ENCODE measurements at places on chromosomes 3 and 15. TPM values are rescaled to one million over a fixed set of nuclear protein-coding genes. Genes with fewer than 3 reads are reported as not detected.
A peak's percentile ranks its signal among the peaks of the same experiment; 100 is the strongest.

The CHRM5 gene
- total RNA-seq = 0.06 TPM

DNA sequence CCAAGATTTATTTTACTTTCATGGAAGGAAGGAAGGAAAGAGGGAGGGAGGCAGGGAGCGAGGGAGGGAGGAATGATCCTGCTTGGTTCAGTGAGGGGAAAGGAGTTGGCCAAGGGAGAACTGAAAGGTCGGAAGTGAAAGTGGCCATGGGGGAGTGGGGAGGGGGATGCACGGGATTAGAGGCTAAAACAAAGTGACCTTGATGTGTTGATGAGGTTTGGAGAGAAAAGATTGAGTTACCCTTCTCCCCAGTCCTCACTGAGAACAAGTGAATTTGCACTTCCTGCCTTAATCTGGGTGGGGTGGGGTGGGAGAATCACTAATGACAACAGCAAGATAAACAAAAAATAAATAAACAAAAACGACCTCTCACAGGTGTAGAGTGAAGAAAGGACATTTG is 212.0 kb upstream of the TLE3 start:
- no peak overlapping the region for H3K27ac ChIP-seq
- peaks cover 3% of the 10 kb centered on the region for H3K4me1 ChIP-seq
- H3K4me3 ChIP-seq = no peak overlapping the region
- no peaks in the 10 kb centered on the region for H3K36me3 ChIP-seq

GRCh38 chr3:30681649-30682211 is 75.3 kb downstream of the TGFBR2 start:
- peaks cover 15% of the 10 kb centered on the region for H3K4me1 ChIP-seq
- no peak overlapping the region for H3K4me3 ChIP-seq
- H3K27ac ChIP-seq = peak overlapping the region; percentile 23
- no peak for DNase-seq

- no peaks in the 10 kb centered on the region for H3K4me1 ChIP-seq
- H3K27ac ChIP-seq = no peak overlapping the region
- no peaks in the 10 kb centered on the region for H3K27me3 ChIP-seq
- DNase-seq = no peak
- no peaks in the 10 kb centered on the region for H3K36me3 ChIP-seq
- no peak overlapping the region for H3K4me3 ChIP-seq
Measured at GRCh38 chr15:66007663-66008262, 138.5 kb downstream of the RAB11A start.

DNA sequence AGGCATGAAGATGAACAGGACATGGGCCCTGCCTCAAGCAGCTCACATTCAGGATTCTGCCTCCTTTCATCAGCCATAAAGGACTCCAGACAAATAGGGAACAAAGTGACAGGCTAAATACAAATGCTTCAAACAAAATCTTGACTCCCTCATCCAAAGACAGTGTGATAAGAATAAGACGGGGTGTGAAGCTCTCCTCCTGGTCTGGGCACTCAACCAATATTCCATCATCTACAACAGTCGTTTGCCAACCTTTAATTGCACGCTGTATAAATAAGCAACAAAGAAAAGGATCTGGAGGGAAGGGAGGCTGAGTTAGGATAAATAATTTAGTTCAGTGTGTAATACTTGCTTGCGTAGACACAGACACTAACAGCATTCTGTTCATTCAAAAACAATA is 5.4 kb downstream of the CCDC54 start:
- H3K4me1 ChIP-seq = no peaks in the 10 kb centered on the region
- H3K27ac ChIP-seq = no peak overlapping the region
- H3K36me3 ChIP-seq = no peaks in the 10 kb centered on the region
- no peak overlapping the region for H3K4me3 ChIP-seq
- no peaks in the 10 kb centered on the region for H3K27me3 ChIP-seq

DNA sequence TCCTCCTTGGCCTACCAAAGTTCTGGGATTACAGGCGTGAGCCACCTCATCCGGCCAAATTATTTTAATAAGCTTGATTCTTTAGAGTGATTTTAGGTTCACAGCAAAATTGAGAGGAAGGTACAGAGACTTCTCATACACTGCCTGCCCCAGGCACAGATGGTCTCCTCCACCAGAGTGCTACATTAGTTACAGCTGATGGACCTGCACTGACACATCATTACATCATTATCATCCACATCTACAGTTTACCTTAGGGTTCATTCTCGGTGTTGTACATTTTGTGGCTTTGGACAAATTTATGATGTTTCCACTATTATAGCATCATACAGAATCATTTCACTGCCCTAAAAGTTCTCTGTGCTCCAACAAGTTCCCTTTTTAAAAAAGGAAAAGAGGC is 4.4 kb upstream of the VPS8 start:
- no peaks in the 10 kb centered on the region for H3K27me3 ChIP-seq
- no peak overlapping the region for H3K4me3 ChIP-seq

DNA sequence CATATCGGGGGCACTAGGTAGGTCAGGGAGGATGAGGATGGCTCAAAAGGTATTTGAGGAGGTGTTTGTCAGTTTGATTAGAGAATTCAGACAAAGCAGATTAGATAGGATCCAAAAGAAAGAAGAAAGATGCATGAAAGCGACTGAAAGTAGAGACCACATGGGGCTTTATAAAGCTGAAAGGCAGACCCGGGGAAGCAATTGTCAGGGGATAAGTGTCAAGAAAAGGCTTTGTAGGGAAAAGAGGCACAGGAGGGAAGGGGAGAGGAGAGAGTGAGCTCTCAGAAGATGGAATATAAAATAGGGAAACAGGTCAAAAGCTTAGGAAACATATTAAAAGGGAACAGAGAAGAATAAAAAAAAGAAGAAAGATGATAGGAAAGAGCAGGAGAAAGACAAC is 308.2 kb upstream of the RORA start:
- H3K27me3 ChIP-seq = no peaks in the 10 kb centered on the region
- H3K4me3 ChIP-seq = no peak overlapping the region
- DNase-seq = no peak
- H3K27ac ChIP-seq = no peak overlapping the region

- H3K27me3 ChIP-seq = no peaks in the 10 kb centered on the region
- H3K4me3 ChIP-seq = no peak overlapping the region
- no peak overlapping the region for H3K27ac ChIP-seq
- peaks cover 26% of the 10 kb centered on the region for H3K4me1 ChIP-seq
Measured at GRCh38 chr15:57391537-57391936, 15.2 kb downstream of the CGNL1 start.

- no peak overlapping the region for H3K4me3 ChIP-seq
- H3K4me1 ChIP-seq = no peaks in the 10 kb centered on the region
- H3K27me3 ChIP-seq = no peaks in the 10 kb centered on the region
- no peak overlapping the region for H3K27ac ChIP-seq
- no peak for DNase-seq
Measured at GRCh38 chr3:196563721-196564225, 4.6 kb downstream of the WDR53 start.

DNA sequence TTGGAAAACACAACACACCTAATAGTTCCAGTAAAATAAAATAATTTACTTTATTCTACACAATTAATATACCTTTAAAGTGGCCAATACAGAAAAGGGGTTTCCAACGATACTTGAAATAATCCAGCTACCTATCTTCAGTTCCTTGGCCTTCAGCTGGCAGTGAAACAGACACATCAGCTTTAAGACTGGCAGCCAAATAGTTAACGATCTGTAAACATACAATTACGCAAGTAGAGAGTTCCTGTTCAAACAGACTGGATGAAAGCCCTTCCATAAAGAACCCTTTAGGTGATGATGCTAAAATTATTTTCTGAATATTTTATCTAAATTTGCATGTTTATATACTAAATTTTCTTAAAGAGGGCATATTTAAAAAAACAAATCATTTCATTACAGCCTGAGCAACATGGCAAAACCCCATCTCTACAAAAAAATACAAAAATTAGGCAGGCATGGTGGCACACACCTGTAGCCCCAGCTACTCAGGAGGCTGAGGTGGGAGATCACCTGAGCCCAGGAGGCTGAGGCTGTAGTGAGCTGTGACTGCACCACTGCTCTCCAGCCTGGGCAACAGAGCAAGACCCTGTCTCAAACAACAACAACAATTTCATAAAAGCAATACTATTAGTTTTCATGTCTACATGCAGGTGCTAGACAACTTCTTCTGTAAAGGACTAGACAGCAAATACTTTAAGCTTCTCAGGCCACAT is 12.9 kb downstream of the DYNC1LI1 start:
- no peaks in the 10 kb centered on the region for H3K36me3 ChIP-seq
- no peak overlapping the region for H3K27ac ChIP-seq
- no peaks in the 10 kb centered on the region for H3K4me1 ChIP-seq
